Activated B cell treated with CpG ODN at 0.5 μM for 24 hours (primary cell): ENCODE measurements at places on chromosomes 12 and 14.

- no peak for DNase-seq
Measured at GRCh38 chr12:27864521-27864920, 84.5 kb upstream of the MANSC4 start.

- no peak for DNase-seq
Measured at GRCh38 chr14:44135972-44136371, 371.1 kb downstream of the FSCB start.

DNA sequence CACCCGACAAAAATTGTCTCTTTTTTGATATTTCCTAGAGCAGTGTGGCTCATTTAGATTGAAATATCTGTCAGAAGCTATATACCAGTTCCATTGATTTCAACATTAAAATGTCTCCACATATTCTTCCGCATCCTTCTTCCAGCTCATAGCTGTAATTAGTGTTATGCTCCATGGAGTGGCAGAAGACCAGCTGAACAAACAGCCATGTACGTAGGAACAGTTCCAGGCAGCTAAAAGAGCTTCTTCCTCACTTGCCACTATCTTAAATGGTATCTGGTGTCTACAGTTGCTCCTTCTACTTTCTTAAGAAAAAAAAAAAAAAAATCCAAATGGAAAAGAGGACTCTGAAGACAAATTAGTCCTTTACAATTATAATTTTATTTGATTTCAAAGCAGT is 848.0 kb downstream of the DIO2 start:
- DNase-seq: no peak

- no peak for DNase-seq
Measured at GRCh38 chr14:45089813-45090212, 5.9 kb downstream of the PRPF39 start.

DNA sequence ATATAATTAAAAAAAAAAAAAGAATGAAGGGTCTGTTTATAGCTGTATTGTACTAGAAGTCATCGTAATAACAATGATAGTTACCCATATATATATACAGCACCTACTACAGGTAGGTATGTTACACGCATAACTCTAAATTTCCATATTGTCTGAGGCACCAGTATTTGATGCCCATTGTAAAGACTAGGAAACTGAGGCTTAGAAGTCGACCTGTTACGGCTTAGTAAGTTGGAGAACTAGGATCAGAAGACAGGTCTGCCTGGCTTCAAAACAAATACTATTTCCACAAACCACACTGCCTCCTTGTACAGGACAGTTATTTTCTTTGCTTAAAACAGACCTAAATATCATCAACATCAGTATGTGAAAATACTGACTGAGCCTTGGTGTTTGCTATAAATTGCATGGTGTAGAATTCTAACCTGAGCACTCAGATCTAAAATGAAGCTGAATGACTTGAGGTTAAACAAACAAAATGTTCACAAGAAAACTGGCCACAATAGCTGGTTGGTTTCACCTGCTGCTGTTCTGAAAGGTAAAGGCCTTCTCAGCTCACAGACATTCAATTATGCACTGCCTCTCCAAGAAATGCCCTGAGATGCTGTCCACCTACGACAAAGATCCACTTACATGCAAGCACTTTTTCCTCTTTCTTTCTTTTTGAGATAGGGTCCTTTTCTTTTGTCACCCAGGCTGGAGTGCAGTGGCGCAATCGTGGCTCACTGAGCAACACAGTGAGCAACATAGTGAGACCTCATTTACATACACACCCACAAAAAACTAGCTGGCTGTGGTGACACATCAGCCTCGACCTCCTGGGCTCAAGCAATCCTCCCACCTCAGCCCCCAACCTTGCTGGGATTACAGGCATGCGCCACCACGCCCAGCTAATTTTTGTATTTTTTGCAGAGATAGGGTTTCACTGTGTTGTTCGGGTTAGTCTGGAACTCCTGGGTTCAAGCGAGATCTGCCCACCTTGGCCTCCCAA is 35.7 kb downstream of the SSH1 start:
- DNase-seq: no peak

DNA sequence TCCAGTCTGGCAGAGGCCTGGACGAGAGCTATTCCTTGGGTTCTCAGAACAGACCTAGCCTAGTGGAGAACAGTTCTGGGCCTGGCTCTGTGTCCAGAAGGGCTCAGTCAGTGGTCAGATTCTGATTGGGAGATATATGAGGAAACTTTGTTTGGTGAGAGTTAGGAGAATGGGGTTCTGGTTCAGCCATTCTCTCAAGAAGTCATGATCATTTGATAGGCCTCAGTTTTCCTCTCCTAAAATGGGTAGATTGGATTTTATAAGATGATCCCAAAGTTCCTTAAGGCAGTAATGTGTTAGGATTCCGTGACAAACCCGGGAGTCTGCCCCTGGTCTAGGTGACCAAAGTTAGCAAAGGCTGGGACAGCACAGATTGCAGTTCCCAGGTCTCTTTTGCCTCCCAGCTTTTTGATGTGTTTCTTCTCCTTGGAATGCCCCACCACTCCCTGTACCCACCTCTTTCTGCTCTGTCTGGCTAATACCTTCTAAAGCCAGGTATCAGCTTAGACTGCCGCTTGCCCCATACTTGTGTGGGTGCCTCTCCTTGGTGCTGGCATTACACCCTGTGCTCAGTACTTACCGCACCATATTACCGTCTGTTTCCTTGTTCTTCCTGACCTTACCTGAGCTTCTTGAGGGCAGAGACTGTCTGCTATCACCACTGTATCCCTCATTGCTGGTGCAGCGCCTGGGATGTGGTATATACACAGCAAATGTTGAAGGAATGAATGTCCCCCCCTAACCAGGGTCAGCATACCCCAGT is 25.5 kb downstream of the SUSD6 start:
- no peak for DNase-seq

DNA sequence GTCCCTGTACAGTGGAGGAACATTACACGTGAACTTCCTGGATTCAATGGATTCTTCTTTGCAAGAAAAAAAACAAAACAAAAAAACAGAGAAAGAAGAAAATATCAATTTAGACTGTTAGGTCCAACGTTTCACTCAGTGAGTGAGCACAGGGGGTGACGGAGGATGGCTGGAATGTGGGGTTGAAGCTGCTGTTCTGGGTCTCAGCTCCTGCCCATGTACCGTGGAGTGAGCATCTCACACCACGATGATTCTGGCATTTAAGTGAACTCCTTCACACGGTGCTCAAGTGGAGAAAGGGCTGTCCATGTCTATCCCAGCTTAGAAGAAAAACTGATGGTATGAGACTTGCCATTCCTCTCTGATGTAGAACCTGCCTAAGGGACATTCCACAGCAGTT is 23.2 kb downstream of the CCND2 start:
- no peak for DNase-seq

GRCh38 chr12:16297521-16297920 is 20.0 kb upstream of the SLC15A5 start:
- no peak for DNase-seq

- no peak for DNase-seq
Measured at GRCh38 chr12:132071830-132072384, 72.2 kb downstream of the DDX51 start.

- no peak for DNase-seq
Measured at GRCh38 chr12:43776498-43776897, 17.7 kb downstream of the IRAK4 start.

GRCh38 chr12:51898506-51898905 is 8.8 kb upstream of the ACVRL1 start:
- DNase-seq: no peak

DNA sequence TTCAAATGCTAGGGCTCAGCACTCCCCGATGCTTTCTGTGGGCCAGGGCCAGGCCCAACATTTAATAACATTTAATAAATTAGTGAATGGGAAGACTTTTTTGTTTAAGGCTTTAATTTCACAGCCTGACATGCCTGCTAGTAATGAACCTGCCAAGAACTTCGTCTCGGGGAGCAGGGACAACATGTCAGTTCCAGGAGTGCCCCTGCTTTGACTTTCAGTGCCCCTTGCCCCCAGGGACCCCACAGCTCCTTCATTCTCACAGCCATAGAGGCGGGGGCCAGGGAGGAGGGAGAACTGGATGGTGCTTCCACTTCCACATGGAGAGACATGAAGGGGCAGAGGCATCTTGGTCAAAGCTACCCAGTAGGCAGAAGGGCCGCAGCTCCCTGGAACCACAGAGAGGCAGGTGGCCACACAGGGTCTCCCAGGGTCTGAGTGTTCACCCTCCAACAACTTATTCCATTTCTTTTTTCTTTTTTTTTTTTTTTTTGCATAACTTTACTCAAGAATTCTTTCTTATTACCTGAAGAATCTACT is 66.0 kb upstream of the DDX11 start:
- no peak for DNase-seq

GRCh38 chr12:98439471-98439951 is 75.9 kb upstream of the TMPO start:
- DNase-seq: no peak

DNA sequence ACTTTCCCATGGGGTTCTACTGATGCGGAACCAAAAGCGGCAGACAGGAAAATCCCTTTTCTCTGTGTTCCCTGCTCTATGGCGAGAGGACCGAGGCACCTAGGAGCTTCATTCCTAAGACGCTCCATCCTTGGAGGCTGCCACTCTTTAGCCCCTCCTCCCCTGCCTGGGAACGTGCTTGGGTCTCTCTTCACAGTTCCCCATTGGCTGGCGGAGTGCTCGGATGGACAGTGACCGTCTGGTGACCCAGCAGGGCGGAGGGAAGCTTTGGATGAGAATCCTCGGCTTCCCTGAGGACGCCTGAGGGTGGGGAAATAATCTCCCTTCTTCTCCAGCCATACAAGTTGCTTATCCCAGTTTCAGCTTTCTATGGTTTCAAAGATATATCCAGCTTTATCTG is 37.3 kb downstream of the KCNA5 start:
- DNase-seq: no peak

DNA sequence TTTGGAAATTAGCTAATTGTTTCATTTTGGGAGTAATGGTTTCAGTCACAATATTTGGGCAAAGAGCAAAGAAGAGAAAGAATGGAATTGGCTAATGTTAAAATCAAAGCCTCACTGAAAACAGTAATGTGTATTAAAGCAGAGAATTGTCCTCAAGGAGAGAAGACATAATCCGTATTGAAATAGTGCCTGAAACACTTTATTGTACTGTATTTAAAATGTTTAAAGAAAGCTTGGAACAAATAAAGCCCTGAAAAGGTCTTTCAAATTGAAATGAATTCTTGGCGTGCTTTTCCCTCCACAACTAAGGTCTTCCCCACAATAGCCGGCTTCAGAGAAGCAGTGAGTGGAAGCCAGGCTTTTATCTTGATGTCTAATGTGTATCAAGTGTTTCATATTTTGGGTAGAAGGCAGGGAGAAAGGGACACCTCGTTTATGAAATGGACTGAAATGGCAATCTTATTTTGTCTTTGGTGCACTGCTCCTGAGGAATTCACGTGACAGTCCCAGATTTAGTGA is 212.9 kb upstream of the CRY1 start:
- DNase-seq: no peak

GRCh38 chr14:69315301-69315700 is 55.3 kb downstream of the GALNT16 start:
- no peak for DNase-seq

- DNase-seq: no peak
Measured at GRCh38 chr14:69822456-69822855, 25.4 kb upstream of the SLC10A1 start.

DNA sequence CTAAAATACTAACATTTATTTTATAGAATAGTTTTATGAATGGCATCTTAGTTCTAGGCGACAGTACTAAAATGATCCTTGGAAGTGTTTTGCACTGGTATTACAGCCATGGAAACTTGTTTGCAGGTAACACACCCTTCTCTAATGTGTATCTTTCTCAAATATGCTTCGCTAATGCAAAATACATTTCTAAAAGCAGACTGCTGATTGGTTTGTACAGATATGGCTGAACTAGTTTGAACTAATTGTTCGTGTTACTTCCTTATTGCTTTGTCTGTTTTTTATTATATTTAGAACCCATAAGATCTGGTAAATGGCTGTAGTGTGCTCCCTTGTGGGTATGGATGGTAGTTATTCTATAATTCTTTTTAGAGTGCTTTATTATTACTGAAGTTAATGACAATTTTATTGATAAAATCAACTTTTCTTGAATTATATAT is 53.0 kb downstream of the ATF7IP start:
- DNase-seq: no peak

DNA sequence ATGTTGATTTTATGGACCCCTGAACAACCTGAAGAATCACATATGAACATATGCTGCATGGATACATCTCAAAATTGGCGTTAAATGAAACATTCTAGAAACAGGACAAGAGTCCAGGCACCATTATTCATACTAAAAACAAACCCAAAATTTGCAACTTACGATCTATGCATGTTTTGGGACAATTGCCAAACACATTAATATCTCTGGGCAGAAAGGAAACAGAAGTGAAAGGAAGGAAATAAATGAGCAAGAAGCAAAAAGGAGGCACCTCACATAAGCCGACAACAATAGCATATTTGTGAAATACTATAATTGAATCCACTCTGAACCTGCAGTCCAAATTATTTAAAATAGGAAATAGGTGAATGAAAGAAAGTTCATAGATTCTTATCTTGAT is 1505.3 kb downstream of the AACS start:
- no peak for DNase-seq

DNA sequence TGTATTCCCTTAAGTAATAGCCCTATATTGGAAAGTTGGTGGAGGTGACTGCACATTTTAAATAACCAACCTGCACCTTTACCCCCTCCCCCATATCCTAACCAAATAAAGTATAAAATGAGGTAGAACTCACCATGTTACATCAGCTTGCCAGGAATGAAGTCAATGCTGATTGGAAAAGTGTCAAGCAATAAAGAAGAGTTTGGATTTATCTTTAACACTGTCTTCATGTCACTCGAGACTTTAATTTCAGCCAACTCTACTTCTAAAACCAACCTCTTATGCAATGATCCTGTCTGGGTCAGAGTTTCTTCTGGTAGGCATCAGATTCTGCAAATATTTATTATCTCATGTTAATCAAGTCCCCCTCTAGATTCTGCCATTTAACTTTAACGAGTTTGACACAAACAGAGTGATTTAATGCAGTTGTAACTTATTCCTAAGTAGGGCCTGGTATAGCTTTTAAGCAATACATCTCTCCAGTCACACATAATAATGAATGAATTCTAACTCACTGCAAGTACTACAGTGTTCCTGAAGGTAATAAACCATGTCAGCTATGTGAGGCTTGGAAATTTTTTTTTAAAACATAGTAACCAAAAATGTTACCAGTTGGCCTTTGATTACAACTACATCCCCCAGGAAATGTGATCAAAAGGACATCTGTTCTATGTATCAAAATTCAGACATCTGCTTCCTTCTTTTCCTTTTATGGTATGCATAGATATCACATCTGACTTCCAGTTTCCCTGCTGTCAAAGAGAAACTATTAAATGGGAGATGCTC is 98.7 kb downstream of the ERGIC2 start:
- DNase-seq: no peak

- DNase-seq: no peak
Measured at GRCh38 chr14:22841769-22842168, 5.4 kb downstream of the MMP14 start.

DNA sequence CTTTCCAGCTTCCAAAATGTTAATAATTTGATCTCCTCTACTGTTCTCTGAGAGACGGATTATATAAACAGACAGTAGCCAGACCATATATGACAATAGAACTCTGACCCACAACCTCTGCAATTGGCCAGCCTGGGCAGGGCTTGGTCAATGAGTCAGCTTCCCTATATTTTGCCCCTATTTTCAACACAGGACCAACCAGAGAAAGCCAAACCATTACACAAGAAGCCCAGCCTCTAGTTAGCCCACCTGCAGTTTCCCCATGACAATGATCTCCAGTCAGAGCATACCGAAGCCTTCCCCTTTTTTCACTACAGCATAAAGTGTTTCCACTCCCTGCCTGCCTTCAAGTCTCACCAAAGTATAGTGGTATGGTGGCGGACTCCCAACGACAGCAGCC is 7.6 kb upstream of the EXD2 start:
- no peak for DNase-seq

GRCh38 chr14:57492859-57493258 is 798 bp downstream of the CCDC198 start:
- DNase-seq: no peak
